ENCODE measurements at places on chromosomes 13 and 19.

GRCh38 chr19:56145698-56146097 is 4.6 kb downstream of the ZNF444 start:
- no peak for DNase-seq

DNA sequence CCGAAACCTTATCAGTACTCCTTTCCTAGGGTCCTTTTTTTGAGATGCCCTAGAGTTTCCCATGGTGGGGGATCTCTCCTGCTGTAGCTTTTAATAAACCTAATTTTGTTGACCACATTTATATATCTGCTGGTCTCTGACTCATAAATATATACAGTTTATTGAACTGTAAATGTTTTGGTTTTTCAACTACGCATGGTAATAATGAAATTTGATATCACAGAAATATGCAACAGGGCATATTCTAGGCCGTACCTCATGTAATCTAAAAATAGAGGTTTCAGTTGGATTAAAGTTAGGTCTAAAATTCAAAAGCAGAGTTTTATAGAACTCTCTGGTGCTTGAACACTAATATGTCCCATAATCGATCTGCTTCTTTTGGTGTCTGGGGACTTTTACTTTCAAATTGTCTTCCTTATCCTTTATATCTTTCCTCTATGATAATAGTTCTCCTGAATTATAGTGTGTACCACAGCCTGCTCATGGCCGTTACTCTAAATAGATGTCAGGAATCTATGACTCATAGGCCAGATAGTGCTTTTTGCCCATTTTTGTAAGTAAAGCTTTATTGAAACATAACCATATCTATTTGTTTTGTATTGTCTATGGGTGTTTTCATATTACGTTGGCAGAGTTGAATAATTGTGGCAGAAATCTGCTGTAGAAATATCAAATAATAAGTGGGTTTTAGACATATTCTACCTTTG is 324.8 kb upstream of the PCDH9 start:
- DNase-seq, result no peak

DNA sequence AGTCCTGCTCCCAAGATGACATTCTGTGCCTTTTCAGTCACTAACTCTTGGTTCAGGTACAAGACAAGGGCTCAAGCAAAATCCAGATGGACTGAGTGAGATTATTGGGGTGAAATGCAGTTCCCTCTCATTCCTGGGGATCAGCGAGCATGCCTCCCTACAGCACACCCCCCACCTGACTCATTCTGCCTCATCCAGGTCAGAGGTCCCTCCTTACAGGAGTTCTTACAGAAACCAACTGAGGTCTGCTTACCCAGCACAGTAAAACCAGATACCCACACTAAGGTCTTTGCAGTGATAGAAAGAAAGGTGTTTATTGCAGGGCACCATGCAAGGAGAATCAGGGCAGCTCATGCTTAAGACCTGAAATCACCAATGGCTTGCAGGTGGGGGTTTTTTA is 21.6 kb upstream of the MRI1 start:
- no peak for DNase-seq

GRCh38 chr19:37334179-37335071 is 36.5 kb upstream of the ZNF527 start:
- DNase-seq, result peak; percentile 61

- DNase-seq, result no peak
Measured at GRCh38 chr19:41957838-41958366, 1.2 kb downstream of the RABAC1 start.

- no peak for DNase-seq
Measured at GRCh38 chr13:49356223-49356622, 87.6 kb downstream of the CAB39L start.

DNA sequence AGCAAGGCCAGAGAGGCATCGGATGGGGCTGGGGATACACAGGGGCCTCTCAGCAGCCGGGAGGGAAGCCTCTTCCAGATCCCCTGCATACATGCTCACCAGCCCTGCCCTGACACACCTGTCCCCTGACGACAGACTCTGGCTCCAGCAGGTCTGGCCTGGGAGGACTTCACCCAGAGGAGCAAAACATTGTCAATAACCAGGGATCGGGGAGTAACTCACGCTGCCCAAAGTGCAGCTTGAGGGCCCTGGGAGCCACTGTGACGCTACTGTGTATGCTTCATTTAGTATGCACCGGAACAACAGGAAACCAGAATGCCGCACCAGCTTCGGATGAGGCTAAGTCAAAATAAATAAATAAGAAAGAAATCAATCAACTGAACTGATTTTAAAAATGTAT is 12.4 kb upstream of the CD22 start:
- no peak for DNase-seq

GRCh38 chr13:99086267-99087097 is 108.6 kb upstream of the DOCK9 start:
- peak; percentile 54 for DNase-seq

GRCh38 chr13:49373716-49374115 is 70.1 kb downstream of the CAB39L start:
- DNase-seq, result no peak

- DNase-seq, result no peak
Measured at GRCh38 chr19:45585158-45585577, 566 bp upstream of the OPA3 start.

GRCh38 chr19:34508540-34508939 is 27.0 kb downstream of the WTIP start:
- no peak for DNase-seq

DNA sequence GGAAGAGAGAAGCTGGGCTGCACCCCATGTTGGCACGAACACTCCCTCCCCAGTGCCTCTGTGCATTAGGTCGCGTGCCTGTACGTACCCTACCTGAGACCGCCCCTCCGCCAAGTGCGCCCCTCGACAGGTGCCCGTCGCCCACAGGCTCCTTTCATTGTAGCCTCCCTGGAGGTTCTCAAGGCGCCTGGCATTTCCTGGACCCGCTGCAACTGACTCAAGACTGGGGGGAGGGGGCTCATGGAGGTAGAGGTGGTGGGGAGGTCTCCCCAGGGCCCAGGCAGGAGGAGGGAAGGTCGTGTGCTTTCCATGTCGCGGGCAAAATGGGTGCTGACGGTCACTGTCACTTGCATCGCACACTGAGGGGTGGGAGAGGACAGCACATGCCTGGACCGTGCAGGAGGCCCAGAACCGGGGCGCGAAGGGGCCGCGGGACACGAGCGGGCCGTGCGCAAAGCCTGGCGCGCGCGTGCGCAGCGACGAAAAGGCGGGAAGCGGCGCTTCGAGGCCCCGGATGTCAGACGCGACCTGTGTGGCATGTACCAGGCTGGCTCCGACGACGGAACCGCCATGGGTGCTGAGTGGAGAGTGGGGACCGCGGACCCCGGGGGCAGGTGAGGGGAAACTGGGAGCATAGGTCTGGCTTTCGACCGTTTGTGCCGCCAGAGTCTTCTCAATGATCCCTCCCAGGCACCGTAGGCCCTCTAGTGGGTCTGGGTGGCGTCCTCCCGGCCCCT is 16.5 kb downstream of the NFIX start:
- DNase-seq, result no peak

DNA sequence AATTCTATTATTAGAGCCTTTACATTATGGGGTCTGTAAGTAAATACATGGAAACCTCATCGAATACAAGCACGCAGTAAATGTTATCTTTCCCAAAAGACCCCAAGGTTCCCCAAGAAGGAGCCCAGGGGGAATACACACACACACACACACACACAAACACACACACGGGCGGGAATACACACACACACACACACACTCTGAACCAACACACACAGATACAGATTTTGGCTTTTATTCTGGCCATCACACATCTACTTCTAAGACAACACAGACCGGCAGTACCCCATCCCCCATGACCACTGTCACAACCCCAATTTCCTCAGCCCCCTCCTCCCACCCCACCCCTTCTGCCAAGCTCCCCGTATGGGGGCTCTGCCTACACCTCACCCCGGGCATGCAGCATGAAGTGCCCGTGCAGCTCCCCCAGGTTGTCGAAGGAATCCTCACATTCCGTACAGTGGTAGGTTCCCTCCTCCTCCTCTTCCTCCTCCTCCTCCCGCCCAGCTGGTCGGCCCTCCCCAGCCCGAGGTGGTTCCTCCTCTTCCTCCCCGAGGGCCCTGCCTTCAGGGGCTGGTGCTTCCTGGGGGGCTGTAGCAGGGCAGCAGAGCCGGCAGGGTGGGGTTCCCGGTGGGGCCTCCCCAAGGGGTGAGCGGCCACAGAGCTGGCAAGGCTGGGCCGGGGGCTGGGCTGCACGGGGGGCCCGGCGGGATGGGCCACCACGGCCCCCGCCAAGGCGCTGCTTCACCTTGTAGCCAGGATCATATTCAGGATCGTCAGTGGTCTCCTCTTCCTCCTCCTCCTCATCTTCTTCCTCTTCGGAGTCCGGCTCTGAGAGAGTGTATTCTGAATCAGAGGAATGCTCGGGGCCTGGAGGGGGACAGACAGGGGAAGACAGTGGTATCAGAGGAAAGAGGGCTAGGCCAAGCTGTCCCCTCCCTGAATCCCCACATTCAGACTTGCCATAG is 4.4 kb upstream of the SRRM5 start:
- DNase-seq, result no peak

GRCh38 chr19:14473978-14474578 is 1.1 kb downstream of the PTGER1 start:
- no peak for DNase-seq

DNA sequence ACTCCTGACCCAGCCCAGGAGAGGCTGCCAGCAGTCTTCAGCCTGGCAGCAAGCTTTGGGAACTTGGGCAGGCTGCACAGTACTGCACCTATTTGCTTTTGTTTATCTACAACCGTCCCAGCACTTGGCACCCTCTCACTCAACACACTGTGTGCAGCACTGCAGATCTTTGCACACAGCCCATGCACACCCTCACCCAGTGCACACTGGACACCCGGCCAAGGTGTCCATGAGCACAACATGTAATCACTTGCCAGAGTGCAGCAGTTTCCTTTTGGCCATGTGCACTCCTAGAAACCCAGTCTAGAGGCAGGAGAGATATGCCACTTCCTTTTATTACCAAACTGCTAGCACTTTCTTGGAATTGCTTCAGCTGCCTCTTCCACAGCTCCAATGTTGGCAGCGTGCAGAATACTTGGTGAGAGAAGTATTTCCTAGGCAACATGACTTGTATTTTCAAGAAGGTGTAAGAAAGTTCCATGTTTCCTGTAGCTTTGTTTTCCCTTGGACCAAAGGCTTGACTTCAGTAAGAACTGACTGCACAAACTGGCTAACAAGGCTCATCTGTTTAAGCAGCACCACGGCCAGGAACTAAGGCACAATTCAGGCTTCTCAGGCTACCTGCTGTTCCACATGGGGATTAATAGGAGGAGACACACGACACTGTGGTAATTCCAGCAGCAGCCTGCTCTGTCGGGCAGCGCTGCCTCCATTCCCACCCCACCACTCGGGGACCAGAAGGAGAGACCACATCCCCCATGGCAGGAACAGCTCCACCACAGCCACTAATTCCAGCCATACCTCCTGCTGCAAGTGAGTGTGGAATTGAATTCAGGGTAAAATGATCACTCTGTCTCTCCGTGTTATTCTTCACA is 15.3 kb downstream of the ATP7B start:
- DNase-seq, result no peak

- DNase-seq, result no peak
Measured at GRCh38 chr13:32446773-32447465, 19.0 kb upstream of the N4BP2L1 start.

DNA sequence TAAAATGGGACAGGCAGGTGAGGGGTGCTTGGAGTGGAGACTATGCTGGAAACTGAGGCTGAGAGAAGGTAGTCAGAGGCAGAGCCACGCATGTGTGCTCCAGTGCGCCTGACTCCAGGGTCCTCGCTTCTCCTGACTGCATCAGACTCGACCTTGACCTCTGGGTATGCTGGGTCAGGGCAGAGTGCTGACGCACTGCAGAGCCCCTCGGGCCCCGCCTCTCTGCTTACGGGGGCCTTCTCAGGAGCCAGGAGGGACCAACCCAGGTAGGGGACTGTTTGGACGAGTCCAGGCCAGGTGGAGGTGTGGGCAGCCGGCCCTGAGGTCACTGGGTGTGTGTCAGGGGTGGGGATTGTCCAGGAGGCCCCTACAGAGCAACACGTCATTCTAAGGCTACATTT is 22.9 kb upstream of the SLC7A10 start:
- DNase-seq, result no peak

GRCh38 chr13:33353210-33353609 is 67.7 kb upstream of the STARD13 start:
- no peak for DNase-seq

DNA sequence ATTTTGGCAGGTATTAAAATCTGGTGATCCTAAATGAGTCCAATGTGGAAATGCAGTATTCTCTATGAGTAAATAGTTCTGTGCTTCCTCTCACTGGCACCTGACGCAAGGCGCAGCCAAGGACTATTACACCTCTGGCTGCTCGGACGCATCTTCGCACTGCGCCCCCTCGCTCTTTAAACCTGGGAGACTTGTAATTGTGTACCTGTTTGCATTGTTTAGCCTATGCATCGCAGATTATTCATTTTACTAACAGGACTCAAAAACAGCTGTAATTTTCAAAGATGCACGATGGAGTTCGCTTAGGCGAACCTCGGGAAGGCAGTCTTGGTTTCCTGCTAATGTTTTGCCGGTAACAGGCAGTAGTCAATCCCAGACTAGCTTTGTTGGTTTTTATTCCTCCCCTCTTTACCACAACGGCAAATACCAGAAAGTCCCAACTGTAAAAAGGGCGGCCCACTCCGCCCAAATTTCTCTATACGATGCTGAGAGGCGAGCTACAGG is 113.2 kb downstream of the KCNRG start:
- DNase-seq, result no peak

DNA sequence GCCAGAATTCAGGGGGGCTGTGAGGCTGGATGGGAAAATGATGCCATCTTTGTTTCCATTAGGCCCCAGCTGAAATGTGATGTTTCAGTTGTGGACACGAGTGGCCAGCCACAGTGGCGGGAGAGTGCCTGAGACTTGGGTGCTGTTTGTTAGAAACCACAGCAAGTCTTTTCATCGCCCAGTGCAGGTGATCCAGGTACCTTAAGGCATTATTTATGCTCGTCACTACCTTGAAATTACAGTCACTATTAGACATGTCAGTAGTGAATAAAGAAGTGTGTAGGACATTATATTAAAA is 82.5 kb upstream of the TM9SF2 start:
- no peak for DNase-seq

GRCh38 chr19:30310602-30311263 is 61.5 kb upstream of the ZNF536 start:
- no peak for DNase-seq

DNA sequence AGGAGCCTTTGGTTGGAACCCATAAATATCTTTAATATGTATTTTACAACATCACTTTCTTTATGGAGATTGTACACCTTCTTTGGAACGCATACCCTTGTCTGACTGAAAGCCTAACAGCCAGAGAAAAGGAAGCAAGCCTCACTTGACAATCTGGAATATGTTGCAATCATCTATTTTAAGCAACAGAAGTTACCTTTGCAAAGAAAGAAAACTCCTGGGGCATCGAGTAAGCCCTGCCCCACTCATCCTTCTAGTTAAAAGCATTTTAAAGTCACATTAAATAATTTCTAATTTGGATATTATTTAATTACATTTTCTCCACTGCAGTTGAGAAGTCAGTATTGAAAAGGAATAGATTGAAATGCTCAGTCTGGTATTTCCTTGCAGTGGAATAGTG is 542.7 kb downstream of the MYO16 start:
- DNase-seq, result no peak

- no peak for DNase-seq
Measured at GRCh38 chr13:75656425-75656989, 20.4 kb downstream of the LMO7 start.

- DNase-seq, result no peak
Measured at GRCh38 chr19:858868-859843, at the start of gene CFD. CFD (plus strand) TSS chr19:859664; CDS start chr19:859690, 26 bp downstream.

- no peak for DNase-seq
Measured at GRCh38 chr13:28406733-28407266, 88.1 kb downstream of the FLT1 start.
